ENCODE measurements at places on chromosomes 11 and 22.

GRCh38 chr11:35100013-35100383 is 39.0 kb upstream of the CD44 start:
- no peak for DNase-seq

DNA sequence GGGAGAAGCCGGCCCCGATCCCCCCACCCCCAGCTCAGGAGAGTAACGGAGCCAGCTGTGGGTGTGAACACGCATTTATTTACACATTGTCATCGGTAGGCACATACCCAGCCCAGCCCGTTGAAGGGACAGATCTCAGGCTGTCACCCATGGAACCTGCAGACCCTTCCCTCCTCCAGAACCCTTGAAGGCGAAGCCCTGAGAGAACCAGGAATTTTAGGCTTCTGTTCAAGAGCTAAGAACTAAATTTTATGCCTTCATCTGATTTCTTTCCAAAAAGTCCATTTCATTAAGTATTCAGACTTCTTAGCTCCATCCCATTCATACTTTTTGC is 379 bp upstream of the BRMS1 start:
- DNase-seq = no peak

DNA sequence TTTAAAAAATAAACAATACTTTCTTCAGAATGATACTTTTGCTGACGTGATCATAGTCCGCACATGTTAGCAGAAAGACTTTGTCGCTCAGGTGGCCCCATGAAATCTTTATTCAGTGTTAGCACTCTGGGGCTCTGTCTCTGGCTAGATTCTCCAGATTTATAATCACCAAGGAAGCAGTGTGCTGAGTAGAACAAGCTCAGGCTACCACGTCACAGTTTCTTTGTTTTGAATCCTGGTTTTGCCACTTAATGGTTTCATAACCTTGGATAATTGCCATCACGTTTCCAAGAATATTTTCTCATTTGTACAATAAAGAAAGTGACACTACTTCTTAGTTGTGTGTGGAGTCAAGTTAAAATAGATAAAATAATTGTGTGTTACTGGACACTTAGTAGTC is 3.9 kb upstream of the MUC15 start:
- DNase-seq = no peak

DNA sequence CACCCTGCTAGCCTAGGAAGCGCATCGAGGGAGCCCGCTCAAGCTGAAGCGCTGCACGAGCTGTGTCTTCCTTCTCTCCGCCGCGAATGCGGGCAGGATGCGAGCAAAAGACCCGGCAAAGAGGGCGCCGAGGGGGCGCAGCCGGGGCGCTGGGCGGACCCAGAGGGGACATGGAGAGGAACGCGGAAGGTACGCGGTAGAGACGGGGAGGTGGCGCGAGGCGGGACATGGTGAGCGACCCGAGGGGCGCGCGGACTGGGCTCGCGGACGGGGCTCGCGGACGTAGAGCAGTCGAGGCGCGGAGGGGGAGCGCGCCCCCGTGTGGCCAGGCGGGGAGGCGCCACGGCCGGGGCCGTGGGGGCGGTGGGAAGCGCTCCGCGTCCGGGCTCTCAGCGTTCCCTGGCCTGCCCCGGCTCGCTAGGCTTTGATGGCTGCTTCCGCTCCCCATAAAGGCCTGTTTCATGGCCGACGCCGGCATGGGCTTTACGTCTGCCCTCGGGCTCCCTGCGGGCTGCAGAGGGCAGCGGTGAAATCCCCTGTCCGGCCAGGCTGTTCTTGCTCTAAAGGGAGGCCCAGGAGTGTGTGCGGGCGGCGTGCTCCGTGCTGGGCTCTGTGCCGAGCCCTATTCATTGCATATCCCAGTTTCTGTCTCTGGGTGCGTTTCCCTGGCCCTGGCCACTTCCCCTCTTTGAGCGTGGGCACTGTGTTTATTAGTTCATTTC is 31.2 kb upstream of the TRIM29 start:
- peak; percentile 36 for DNase-seq

DNA sequence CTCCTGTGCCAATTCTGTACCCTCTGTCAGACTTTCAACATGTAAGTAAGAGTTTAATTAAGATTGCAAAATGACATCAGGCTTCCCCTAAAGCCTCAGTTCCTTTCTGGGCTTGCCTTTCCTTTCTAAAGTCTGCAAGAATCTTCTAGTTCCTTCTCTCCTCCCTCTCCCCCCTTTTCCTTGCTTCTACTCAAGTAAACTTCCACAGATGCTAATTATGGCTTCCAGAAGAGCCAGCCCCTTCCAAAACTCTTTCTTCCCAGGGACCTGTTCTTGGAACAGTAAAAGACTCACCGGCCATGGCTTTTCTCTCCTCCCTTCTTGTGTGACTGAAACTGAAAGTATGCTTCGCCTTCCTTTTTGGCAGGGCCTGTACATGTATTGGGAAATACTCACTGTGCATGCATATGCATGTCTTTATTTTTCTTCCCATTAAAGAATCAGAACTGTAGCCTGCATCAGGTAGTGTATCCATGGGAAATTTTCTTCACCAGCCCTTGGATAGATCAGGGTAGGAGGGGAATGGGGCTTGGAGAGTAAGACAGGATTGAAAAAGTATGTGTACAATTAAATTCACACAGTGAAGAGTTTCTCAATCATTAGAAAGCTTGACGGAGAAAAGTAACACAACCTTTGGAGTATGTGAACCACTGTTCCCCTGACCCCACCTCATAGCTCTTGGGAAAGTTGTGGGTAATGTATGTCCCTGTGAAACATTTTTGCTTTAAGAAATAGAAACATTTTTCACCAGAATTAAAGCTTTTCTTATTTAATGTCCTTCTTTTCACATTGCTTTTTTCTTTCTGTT is at the start of gene CASP1:
Gene CASP1, minus strand, starts transcription at position 332 of the 808 bp plus-strand sequence. Its CDS starts 31 bp downstream, at position 301.
- DNase-seq = peak; percentile 16

DNA sequence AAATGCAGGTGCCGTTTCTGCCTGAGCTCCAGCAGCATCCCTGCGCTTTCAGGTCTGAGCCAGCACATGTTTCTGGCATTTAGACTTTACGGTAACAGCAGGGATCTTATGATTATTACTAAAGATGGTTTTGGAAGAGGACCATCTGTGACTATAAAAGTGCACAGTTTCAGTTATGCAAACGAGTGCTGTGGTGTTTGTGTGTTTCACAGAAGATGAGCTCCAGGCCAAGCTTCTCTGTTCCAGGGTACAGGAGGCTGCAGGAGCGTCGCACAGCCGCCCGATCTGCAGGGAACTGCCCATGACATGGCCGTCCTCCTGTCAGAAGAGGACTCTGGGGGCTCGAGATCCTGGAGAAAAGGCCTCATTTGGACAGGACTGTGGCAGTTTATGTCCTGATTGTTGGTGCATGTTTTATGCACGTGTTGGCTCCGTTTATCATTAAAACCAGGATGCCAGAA is 297.3 kb downstream of the TBC1D22A start:
- no peak for DNase-seq

DNA sequence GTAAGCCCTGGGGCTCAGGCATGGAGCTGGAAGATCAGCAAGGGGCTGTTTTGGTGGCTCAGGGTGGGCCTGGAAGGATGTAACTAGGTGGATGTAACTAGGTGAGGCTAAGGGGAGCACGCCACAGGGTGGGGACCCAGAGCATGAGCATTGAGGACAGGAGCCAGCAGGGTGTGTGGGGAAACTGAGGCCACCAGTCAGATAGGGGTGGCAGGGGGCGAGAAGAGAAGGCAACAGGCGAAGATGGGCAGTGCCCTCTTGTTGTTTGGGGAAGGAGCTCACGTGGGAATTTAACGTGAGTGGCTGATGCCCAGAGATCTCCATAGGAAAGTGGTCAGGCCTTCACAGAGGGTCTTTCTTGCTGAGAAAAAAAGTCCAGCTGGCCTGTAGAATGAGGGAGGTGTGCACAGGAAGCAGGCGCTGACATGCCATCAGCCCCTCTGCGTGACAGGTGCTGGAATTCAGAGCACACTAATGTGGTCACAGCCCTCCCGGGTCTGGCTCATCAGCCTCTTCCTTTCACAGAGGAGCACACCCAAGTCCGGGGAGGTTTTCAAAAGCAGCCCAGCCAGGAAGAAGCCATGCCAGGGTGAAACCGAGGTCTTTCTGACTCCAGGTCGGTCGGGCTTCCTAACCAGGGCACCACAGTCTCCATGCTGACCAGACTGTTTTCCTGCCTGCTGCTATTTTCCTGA is 54.6 kb upstream of the PAX6 start:
- DNase-seq = no peak

GRCh38 chr22:46081831-46082210 is 68.5 kb upstream of the PPARA start:
- DNase-seq = no peak

DNA sequence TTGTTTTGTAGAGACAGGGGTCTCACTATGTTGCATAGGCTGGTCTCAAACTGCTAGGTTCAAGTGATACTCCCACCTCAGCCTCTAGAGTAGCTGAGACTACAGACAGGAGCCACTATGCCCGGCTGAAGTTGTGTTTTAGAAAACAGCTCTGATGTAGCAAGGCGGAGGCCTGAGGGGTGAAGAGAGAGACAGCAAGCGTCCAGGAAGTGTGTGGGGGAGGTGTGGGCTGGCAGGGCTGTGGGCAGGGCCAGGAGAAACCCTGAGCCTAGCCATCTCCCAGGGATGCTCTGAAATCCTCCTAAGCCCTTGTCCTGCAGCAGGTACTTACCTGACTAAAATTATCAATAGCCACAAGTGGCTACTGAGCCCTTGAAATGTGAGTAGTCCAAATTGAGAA is 16.1 kb upstream of the RPS3 start:
- no peak for DNase-seq

- DNase-seq = no peak
Observed at GRCh38 chr11:1782831-1783724, 19.4 kb upstream of the CTSD start.

DNA sequence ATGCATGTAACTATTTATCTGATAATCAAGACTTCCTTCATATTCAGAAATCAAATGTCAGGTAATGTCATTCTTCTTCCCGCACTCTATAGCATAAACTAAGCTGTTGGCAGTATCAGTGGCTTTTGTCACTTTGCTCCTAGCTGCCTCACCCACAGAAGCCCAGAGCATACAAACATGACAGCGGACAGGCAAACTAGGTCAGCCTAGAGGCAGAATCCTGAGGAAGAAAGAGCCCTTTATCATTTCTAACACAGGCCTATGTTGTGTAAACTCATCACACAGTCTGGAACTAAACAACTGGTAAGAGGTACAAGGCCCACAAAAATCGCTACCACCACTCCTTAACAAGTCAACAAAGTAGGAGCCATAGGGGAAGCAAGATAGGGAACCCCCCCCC is 21.0 kb downstream of the GUCY1A2 start:
- no peak for DNase-seq

DNA sequence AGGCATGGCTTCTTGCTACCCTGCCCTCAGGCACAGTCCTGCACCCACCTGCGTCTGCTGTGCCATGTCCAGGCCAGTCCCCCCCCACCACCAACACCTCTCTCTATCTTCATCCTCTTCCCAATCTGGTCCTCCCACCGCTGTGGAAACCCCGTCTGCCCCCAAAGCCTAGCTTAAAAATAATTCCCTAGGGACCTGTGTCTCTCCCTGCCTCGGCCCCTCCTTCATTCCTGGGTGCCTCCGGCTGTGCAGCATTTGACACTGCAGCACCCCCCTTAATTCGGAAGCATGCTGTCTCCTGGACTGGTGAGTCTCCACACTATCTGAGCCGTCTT is 2.5 kb upstream of the ASCL2 start:
- DNase-seq = no peak

GRCh38 chr22:27796829-27797519 is 4.6 kb downstream of the MN1 start:
- DNase-seq = no peak
